ENCODE measurements at places on chromosomes 13 and 19.

GRCh38 chr19:411723-412355, 2.9 kb upstream of the C2CD4C start:
- no peak for DNase-seq

- DNase-seq: no peak
These were observed 3.0 kb downstream of the PAK4 start for GRCh38 chr19:39128516-39129079.

- DNase-seq: no peak
These were observed 224.5 kb downstream of the EFNB2 start for GRCh38 chr13:106311004-106311403.

DNA sequence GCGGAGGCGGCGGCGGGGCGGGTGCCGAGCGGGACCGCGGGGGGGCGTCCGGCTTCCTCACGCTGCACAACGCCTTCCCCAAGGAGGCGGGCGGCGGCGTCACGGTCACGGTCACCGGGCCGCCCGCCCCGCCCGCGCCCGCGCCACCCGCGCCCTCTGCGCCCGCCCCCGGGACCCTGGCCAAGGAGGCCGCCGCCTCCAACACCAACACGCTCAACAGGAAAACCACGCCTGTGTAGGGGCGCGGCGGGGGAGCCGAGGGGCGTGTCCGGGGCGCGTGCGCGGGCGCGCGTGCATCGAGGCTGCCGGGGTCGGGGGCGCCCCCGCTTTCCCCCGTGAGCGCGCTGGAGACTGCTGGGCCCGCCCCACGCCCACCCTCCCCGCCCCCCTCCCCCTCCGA, 8.8 kb upstream of the CACNG6 start:
- no peak for DNase-seq

DNA sequence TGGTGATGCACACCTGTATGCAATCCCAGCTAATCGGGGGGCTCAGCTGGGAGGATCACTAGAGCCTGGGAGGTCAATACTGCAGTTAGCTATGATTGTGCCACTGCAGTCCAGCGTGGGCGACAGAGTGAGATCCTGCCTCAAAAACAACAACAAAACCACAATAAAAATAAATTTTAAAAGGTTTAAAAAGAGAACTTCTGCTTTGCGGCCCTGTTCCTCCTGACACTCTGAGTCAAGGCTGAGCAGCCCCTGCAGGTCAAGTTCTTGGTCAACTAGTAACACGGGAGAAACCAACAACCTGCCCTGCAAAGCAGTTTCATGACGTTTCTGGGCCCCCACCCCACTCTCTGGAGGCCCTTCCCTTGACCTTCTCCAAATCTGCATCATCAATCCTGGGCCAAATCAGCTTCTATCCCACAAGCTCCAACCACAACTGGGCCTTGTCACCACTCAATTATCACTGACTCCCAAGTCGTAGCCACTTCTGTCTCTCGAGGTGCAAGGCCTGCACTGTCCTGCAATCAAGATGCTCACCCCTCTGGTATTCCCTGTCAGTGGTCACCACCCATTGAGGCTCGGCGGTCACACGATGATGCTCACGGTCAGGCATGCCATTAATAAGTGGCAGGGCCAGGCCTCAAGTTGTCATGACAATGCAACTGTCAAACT, 7.5 kb downstream of the ELAVL1 start:
- no peak for DNase-seq

- DNase-seq: no peak
These were observed 121.0 kb downstream of the MRPL57 start for GRCh38 chr13:21297447-21297846.

DNA sequence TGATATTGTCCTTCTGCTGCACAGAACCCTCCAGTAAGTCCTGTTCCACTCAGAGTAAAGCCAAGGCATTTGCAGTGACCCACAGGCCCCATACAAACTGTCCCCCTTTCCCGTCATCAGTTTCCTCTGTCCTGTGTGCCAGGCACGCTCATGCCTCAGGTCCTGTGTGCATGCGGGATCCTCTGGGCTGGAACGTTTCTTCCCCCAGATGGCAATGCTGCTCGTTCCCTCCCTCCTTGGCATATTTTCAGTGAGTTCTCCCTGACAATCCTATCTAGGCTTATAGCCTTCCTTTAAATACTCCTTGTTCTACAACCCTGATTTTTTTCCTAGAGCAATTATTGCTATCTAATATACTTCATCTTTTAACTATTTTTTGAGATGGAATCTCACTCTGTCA, 5.7 kb downstream of the OPA3 start:
- DNase-seq: no peak

GRCh38 chr13:59684105-59684504, 479.6 kb downstream of the DIAPH3 start:
- no peak for DNase-seq

DNA sequence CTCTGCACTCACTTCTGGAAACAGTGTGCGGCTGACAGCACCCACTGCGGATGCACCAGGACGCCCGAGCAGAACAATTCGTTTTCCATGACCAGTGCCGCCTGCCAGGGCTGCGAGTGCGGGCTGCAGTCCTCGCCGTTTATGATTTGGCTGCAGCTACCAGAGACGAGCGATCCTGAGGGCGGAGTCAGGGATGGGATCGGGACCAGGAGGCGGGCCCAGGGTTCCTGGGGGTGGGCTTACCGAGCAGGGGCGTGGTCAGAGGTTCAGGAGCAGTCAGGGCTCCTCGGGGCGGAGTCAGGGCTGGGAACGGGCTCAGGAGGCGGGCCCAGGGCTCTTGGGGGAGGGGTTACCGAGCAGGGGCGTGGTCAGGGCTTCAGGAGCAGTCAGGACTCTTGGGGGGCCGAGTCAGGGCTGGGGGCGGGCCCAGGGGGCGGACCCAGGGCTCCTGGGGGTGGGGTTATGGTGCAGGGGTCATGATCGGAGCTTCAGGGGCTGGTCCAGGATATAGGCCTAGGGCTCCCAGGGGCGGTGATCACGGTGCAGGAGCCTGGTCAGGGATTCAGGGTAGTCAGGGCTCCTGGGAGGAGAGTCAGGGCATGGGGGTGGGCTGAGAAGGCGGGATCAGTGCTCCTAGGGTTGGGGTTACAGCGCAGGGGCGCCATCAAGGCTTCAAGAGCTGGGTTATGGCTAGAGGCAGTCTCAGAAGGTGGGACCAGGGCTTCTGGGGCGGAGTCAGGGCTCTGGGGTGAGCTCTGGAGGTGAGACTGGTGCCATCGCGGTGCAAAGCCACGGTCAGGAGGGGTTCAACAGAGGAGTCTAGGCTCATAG, 1.7 kb downstream of the KLK4 start:
- no peak for DNase-seq

Measured in activated CD4-positive, alpha-beta T cell treated with anti-CD3 and anti-CD28 coated beads, Interleukin-2, amount 50 U/mL, for 4 hours (primary cell).